ENCODE measurements at places on chromosomes 4 and X. TPM values are rescaled to one million over a fixed set of nuclear protein-coding genes. Genes with fewer than 3 reads are reported as not detected.

Gene SLITRK2
- polyA plus RNA-seq: not detected

Gene PROM1
- polyA plus RNA-seq: not detected

- H3K27me3 ChIP-seq: no peaks in the 10 kb centered on the region
- no peak for DNase-seq
- no peak overlapping the region for H3K4me3 ChIP-seq
- H3K36me3 ChIP-seq: no peaks in the 10 kb centered on the region
- no peak overlapping the region for H3K27ac ChIP-seq
These were observed 25.8 kb upstream of the VEGFC start for GRCh38 chr4:176818531-176818930.

DNA sequence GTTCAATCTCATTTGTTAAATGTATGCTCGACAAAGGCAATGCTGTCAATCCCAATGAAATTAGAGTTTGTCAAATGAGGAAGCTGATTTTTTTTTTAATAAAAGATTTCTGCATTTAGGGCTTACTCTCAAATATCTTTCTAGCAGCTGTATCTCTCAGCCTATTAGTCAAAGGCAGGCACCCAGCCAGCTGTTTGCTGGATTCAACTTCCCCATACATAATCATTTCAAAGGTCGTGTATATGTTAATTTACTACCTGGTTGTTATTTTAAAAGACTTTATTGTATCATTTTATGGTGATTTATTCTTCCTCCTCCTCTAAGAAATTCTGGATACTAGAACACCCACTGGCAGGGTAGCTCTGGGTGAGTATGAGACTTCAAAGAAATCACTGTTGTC, 27.1 kb downstream of the RAI2 start:
- H3K36me3 ChIP-seq: no peaks in the 10 kb centered on the region
- DNase-seq: no peak
- H3K27ac ChIP-seq: no peak overlapping the region
- H3K27me3 ChIP-seq: no peaks in the 10 kb centered on the region
- no peak overlapping the region for H3K4me3 ChIP-seq

DNA sequence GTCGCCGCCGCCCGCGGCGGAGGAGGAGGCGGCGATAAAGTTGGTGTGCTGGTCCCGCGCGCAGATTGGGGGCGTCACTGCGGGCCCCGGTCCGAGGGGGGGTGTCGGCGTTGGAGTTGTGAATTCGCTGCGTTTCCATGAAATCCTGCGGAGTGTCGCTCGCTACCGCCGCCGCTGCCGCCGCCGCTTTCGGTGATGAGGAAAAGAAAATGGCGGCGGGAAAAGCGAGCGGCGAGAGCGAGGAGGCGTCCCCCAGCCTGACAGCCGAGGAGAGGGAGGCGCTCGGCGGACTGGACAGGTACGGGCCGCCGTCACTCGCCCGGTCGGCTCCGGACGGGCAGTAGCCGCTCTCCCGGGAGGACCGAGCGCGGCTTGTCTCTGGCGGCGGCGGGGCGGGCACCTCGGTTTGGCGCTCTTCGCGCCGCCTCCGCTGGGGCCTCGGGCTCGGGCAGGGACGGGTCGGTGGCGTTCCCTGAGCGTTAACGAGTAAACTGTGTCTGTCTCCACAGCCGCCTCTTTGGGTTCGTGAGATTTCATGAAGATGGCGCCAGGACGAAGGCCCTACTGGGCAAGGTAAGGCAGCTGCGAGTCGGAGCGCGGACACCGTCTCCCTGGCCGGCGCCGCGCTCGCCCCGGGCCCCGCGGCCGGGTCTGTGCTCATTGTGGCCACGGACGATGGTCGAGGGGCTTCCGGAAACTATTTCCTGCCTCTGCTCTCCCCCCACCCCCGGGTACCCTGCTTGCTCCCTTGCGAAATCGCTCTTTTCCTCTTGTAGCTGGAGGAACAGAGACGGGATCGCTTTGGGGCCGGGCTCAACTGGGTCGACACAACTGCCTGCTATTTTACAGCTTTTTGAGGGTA, 658 bp downstream of the KDM6A start:
- H3K4me3 ChIP-seq: peak overlapping the region; percentile 95
- DNase-seq: peak; percentile 66
- H3K27me3 ChIP-seq: no peaks in the 10 kb centered on the region
- H3K36me3 ChIP-seq: no peaks in the 10 kb centered on the region
- H3K27ac ChIP-seq: peak overlapping the region; percentile 97

Gene SORCS2
- not detected for polyA plus RNA-seq

DNA sequence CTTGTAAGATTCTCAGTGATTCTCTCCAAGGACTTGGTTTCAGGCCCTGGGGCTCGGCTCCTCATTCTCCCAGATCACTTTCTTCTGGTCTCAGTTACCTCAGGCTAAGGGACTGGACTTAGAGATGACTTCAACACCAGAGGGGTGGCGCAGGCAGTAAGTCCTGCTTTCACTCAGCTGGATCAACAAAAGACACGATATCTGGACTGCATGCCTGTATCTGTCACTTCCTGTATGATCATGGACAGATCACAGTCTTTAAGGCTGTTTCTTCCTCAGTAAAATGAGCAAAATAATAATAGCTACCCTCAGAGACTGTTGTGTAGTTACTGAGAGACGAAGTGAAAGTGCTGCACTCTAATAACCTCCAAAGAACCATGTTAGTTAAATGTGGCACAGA, 19.5 kb upstream of the CXCR3 start:
- H3K36me3 ChIP-seq: no peaks in the 10 kb centered on the region
- H3K27me3 ChIP-seq: no peaks in the 10 kb centered on the region
- peak overlapping the region; percentile 67 for H3K4me3 ChIP-seq

DNA sequence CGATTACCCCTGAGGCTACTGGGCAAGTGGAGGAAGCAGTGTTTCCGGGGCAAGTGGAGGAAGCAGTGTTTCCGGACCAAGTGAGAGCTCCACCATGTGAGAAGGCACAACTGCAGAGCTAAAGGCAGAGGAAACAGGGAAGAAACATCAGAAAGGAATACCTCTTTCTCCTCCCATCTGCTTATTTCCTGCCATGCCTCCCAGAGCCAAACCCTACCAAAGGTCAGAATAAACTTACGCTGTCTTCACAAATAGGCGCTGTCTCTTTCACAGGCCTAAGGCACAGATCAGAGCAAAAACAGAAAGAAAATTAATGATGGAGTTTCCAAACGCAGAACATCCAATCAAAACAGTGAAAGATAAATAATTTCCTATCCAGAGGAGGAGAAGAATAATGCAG, 153.0 kb downstream of the ATOH1 start:
- H3K27ac ChIP-seq: no peak overlapping the region
- no peaks in the 10 kb centered on the region for H3K4me1 ChIP-seq
- DNase-seq: no peak
- no peaks in the 10 kb centered on the region for H3K36me3 ChIP-seq

DNA sequence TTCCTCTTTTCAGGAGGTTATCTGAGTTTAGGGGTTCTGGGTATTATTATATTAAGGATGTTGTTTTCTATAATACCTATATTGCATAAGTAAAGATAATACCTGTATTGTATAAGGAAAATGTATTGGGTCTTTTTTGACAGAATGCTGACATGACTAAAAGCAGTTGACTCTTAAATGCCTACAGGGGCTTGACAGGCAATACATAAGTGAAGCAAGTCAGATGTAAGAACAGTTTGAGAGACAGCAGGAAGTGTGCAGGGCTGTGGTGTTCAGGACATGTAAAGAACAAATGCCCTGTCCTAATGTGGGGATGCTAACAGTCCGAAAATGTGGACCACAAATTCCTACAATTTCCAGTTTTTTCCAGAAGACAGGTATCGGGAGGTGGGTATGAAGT, 30.2 kb upstream of the NDST3 start:
- no peak overlapping the region for H3K4me3 ChIP-seq
- no peaks in the 10 kb centered on the region for H3K27me3 ChIP-seq
- no peak for DNase-seq
- no peaks in the 10 kb centered on the region for H3K4me1 ChIP-seq
- no peaks in the 10 kb centered on the region for H3K36me3 ChIP-seq

DNA sequence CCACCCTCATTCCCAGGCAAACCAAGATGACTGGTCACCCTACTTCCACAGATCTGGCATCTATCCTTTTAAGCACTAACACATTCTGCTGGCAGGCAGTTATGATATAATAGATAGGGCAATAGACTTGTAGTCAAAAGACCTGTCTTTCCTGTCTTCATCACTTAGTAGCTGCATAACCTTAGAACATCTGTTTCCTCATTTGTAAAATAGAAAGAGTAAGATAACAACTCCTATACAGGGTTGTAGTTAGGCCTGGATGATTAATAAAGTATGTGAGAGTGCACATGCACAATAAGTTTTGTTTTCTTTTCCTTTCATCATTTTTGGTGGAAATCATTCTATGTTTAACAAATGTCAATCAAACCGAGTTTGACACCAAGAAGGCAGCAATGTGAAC, 72.1 kb downstream of the GPR82 start:
- H3K27ac ChIP-seq: peak overlapping the region; percentile 25
- no peaks in the 10 kb centered on the region for H3K27me3 ChIP-seq
- no peak for DNase-seq
- H3K4me3 ChIP-seq: peak overlapping the region; percentile 41

Gene ARHGEF9
- polyA plus RNA-seq: 4.5 TPM

DNA sequence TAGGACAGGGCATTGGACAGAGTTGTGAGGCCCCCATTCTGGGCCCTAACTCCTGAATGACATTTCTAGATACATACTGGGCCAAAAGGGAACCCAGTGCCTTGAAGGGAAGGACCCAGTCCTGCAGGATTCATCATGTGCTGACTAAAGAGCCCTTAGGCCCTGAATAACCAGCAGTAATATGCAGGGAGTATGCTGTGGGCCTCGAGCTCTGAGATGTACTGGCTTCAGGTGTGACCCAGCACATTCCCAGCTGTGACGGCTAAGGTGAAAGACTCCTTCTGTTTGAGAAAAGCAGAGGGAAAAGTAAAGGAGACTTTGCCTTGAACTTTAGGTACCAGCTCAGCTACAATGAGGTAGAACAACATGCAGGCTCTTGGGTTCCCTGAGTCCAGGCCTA, 138.2 kb upstream of the HUWE1 start:
- H3K36me3 ChIP-seq: no peaks in the 10 kb centered on the region
- H3K27ac ChIP-seq: no peak overlapping the region
- H3K4me3 ChIP-seq: no peak overlapping the region
- no peak for DNase-seq

GRCh38 chr4:38320343-38320695, 343.7 kb upstream of the KLF3 start:
- peak overlapping the region; percentile 16 for H3K27ac ChIP-seq
- peak overlapping the region; percentile 88 for H3K4me3 ChIP-seq
- DNase-seq: no peak
- peaks cover 25% of the 10 kb centered on the region for H3K4me1 ChIP-seq
- no peaks in the 10 kb centered on the region for H3K36me3 ChIP-seq

DNA sequence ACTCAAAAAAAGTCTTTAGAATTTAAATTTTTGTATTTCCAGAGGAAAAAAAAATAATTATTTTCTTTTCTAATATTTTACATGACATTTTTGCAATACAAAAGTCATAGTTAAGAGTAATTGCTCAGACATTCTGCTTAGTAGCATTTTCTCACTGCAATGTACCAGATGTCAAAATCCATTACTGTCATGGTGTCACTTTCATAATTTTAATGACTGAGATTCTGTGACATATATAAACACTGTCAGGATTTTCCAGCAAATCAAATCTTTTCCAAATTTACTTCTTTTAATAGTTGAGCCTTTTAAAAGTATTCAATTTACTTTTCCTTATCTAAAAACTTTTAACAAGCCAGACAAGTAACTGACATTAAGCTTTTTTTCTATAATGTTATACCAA, 422.7 kb downstream of the GRIA2 start:
- no peak overlapping the region for H3K27ac ChIP-seq
- no peaks in the 10 kb centered on the region for H3K27me3 ChIP-seq
- H3K4me1 ChIP-seq: no peaks in the 10 kb centered on the region
- no peak overlapping the region for H3K4me3 ChIP-seq

- no peaks in the 10 kb centered on the region for H3K4me1 ChIP-seq
- H3K27me3 ChIP-seq: no peaks in the 10 kb centered on the region
- DNase-seq: no peak
- H3K36me3 ChIP-seq: no peaks in the 10 kb centered on the region
- no peak overlapping the region for H3K27ac ChIP-seq
These were observed 22.0 kb downstream of the SMIM14 start for GRCh38 chr4:39616651-39617050.

DNA sequence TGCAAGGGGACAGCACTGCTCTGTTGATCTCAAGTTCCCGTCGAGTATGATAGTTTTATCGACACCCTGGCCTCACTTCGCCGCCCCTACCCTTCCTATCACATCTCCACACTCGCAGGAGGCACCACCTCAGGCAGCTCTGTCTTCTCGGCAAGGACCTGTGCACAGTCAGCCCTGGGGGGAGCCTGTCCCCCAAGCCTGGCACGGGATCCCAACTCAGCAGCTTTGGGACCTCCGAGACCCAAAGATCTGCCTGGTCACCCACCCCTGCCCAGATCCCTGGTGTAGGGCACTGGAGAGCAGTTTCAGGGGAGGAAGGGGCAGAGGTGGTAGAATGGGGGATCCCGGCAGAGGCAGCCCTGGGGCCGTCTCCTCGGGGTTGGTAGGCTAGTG, 18.0 kb upstream of the UBA1 start:
- DNase-seq: no peak
- H3K36me3 ChIP-seq: peaks cover 68% of the 10 kb centered on the region
- no peak overlapping the region for H3K4me3 ChIP-seq
- no peaks in the 10 kb centered on the region for H3K27me3 ChIP-seq
- no peak overlapping the region for H3K27ac ChIP-seq

GRCh38 chr4:15901998-15902397, 36.5 kb downstream of the FGFBP1 start:
- no peak overlapping the region for H3K27ac ChIP-seq
- DNase-seq: no peak
- H3K4me1 ChIP-seq: no peaks in the 10 kb centered on the region
- peaks cover 14% of the 10 kb centered on the region for H3K27me3 ChIP-seq

DNA sequence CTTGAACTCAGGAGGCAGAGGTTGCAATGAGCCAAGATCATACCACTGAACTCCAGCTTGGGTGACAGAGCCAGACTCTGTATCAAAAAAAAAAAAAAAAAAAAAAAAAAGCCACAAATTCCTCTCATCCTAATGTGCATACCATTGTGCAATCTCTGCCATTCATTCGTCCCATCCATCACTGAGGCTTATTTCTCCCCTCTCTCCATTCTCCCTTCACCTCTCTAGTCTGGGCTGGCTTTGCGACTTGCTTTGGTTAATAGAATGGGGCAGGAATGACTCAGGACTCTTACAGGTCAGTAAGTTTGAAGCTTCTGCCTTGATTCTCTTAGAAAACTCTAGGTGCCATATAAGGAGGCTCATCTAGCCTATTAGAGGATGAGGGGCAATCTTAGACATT, 60.3 kb upstream of the DDX3X start:
- peaks cover 17% of the 10 kb centered on the region for H3K4me1 ChIP-seq
- DNase-seq: no peak
- H3K27ac ChIP-seq: no peak overlapping the region

DNA sequence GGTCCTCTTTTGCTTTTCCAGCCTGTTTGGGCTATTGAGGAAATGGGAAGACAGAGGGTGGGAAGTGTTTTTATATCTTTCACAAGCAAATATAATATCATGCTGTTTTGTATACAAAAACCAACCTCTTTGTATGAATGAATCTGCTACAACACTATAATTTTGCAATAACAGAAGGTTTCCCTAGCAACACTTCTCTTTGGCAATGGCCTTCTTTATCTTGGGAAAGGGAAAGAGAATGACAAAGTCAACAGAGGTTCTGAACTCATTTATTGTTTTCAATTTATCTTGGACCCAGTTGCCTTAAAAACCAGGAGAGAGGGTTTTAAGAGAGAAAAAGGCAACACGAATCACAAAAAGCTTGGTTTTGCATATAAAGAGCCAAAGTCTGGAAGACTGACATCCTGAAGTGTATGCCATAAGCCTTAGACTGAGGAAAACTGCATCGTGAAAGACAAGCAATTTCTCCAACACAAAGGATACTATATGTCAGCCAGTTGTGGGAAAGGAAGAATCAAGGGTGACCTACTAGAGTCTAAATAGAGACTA, 121.8 kb upstream of the FAM241A start:
- DNase-seq: no peak
- H3K4me3 ChIP-seq: no peak overlapping the region
- H3K36me3 ChIP-seq: no peaks in the 10 kb centered on the region
- H3K27me3 ChIP-seq: peaks cover 3% of the 10 kb centered on the region
- H3K27ac ChIP-seq: no peak overlapping the region
